ENCODE measurements at places on chromosomes 2 and 18. TPM values are rescaled to one million over a fixed set of nuclear protein-coding genes. Genes with fewer than 3 reads are reported as not detected.

DNA sequence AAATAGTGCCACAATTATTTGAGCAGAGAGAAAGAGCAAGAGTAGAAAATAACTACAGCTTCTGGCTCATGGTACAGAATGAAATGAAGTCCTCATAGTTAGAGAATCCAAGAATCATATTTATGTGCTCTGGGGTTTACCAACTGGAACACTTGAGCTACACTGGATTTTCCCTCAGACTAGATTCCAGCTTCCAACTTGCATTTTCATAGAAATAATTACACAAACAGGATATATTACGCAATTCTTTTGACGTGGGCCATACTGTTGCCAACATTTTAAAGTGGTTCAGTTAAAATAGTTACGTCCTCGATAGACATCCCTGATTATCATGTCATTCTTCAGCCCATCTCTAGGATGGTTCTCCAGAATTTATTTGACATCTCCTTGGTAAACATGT, 129.2 kb downstream of the ETAA1 start:
- no peak for DNase-seq

DNA sequence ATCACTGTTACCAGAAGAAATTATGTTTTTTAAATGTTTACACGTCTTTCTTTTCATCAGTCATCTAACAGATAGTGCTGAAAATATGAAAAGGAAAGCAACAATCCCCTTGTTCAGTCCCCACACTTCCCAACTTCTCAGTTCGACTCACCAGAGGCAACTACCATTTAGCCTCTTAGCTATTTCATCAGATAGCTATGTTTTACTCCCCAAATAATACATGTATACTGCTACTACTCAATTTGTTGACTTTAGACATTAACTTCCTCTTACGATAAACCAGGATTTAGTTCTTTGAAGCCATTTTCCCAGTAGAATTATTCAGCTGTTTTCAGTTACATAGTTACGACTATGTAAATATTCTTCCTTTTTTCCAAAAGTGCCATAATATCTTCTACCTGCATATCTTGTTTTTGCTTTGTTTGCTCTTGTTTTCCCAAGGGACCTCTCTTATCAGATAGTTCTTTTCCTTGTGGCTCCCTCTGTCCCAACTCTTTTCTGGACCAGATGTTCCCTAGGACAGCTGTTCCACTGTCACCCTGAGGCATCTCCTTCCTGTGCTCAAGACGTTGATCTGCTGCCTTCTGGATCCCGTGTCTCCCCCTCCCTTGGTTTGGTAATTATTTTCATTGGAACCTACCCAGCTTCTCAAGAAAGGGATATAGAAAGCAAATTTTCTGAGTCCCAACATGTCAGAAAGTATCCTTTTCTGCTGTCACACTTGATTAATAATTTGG, 289.3 kb upstream of the TANK start:
- no peak for DNase-seq

DNA sequence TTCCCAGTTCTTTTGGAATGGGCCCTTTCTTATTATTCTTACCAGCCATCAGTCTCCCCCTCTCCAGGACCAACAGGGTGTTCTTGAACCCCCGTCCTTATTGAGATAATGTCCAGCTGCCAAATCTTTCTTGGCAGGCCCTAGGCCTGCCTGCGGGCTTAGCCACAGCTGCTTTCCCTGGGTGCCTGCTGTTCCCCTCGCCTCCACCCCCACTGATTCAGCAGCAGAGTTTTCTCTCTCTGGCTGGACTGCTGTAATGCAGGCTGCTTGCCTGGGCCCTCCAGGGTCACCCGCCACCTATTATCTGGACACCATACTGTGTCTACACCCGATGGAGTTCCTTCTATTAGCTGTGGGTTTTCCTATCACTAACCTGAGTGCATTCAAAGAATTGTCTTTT, 395.4 kb upstream of the ATP5MC3 start:
- no peak for DNase-seq

Gene COL5A2
- total RNA-seq: 29.9 TPM

GRCh38 chr2:69138247-69138772, 125.3 kb downstream of the ANTXR1 start:
- DNase-seq: no peak

DNA sequence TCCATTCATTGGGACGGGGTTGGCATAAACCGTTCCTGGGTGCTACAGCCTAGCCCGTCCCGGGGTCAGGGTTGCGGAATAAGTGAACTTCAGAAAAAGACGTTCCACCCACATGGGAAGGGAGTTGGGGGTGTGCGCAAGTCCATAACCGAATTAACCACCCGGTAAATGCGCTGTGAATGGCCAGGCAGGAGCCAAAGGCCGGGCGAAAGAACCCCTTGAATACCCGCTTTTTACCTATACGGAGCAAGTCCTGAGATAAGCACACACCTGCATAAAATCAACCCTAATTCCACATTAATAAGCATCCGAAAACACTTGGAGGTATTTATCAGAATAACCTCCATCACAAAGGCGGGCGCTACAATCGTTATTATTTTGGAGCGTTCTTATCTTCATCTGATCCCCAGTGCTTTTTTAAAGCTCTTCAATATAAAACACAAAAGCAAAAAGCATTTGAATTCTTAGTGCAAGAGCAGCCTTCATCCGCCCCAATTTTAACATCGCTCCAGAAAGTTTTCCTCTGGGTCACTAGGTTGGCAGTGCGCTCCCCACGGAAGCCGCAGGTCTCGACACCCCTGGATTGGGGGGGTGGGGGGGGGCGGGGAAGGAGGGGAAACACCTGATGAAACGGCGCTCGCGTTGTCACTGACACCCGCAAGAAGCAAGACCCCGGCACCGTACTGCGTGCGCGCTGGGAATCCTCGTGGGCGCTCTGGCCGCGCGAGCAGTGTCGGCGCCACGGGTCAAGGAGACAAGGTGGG, 1.2 kb downstream of the SATB2 start:
- DNase-seq: no peak

GRCh38 chr2:236964291-236964690, 121.4 kb upstream of the COPS8 start:
- DNase-seq: no peak

DNA sequence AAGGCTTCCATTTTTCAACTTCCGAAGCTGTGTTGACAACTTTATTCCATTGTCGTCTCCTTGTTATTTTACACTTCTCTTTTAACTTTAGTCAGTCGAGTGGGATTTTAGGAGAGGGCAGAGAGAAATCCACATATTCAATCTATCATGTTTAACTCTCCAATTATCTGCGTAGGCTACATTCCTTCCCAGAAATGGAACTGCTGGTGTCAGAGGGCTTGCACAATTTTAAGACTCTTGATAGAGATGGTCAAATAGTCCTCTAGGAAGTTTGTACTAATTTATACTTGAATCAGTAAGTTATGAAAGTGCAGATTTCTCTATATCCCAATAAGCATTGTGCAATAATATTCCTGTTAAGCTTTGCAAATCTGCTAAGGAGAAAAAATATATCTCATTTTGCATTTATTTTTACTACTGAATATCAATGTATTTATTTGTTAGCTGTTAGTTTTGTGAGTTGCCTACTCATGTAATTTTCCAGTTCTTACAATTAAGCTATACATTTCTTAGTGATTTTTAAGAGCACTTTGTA, 95.6 kb downstream of the CYP26B1 start:
- DNase-seq: no peak

- no peak for DNase-seq
Measured at GRCh38 chr2:20487030-20487391, 40.1 kb downstream of the RHOB start.

GRCh38 chr2:132677661-132678060, 7.7 kb upstream of the LYPD1 start:
- no peak for DNase-seq

- DNase-seq: no peak
Measured at GRCh38 chr18:75097491-75098225, 111.3 kb downstream of the PTGR3 start.

DNA sequence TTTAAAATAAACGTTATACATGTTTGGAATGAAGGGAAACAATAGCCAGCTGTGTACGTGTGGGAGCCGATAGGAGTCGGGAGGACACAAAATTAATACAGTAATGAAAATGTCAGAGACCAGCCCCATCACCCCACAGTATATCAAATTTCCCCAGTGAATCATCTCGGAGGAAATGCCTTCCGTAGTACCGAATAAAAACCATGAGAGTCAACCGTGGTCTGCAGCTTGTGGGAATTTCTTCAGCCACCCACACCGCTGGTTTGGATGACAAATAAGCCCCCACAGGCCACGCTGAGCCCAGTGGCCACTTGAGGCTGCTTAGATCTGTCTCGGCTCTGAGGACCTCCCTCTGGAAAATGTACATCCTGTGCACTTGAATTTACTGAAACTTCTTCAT, 133.7 kb downstream of the COL6A3 start:
- no peak for DNase-seq

GRCh38 chr2:158357122-158357521, 99.4 kb downstream of the CCDC148 start:
- DNase-seq: no peak

DNA sequence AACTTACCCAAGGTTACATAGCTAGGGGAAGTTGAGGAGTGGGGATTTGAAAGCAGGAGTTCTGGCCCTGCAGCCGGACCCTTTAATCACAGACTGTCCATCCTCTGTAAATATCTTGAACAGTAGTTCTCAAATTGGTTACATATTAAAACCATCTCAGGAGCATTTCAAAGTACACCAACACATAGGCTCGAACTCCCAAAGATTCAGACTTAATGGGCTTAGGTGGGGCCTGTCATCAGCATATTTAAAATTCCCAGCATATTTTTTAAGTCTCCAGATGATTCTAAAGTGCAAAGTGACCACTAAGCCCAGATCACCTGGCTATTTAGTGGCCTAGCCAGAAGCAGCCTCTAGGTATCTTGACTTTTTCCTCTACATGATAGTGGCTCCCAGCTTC, 192.2 kb downstream of the ZNF385B start:
- no peak for DNase-seq

Gene EPB41L3
- 18.9 TPM for total RNA-seq

GRCh38 chr2:176960736-176961520, 251.7 kb upstream of the HNRNPA3 start:
- no peak for DNase-seq

DNA sequence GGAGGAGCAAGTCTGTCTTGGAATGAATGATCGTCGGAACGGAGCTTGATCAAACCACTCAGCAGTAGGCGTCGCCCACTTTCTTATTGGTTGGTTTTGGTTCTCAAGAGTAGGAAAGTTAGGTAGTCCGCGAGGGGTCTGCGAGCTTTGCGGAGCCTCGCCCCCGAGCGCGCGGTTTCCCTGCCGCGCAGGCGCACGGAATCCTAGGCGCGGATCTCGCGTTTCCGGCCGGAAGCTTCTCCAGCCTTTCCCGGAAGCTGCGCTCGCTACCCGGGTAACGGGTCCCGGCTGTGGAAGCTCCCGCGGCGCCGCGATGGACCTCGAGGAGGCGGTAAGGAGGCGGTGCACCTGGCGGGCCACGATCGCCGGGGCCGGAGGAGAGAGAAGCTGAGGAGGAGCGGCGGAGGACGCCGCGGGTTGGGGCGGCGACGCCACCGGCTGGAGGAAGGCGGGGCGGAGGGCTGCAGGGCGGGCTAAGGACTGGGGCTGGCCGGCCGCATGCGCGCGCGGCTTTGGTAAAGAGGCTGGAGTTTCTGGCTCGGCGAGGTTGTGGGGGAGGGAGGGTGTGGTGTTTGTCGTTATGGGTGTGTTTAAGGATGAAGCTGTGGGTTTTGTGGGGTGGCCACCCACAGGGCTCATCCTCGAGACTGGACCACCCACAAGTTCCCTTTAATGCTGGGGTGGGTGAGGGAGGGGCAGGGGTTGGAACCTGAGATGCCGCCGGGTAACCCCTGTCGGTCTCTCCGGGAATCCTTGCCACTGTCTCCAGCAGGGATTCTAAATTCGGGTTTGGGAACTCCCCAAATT, at the start of gene TAF1B:
Gene TAF1B, plus strand, starts transcription at position 246 of the 807 bp plus-strand sequence. Its CDS starts 68 bp downstream, at position 314.
- peak; percentile 93 for DNase-seq

- no peak for DNase-seq
Measured at GRCh38 chr2:216201692-216202306, 92.7 kb downstream of the XRCC5 start.

- DNase-seq: no peak
Measured at GRCh38 chr2:98896416-98896815, 39.6 kb downstream of the CRACDL start.

Gene RELCH
- 21.5 TPM for total RNA-seq

DNA sequence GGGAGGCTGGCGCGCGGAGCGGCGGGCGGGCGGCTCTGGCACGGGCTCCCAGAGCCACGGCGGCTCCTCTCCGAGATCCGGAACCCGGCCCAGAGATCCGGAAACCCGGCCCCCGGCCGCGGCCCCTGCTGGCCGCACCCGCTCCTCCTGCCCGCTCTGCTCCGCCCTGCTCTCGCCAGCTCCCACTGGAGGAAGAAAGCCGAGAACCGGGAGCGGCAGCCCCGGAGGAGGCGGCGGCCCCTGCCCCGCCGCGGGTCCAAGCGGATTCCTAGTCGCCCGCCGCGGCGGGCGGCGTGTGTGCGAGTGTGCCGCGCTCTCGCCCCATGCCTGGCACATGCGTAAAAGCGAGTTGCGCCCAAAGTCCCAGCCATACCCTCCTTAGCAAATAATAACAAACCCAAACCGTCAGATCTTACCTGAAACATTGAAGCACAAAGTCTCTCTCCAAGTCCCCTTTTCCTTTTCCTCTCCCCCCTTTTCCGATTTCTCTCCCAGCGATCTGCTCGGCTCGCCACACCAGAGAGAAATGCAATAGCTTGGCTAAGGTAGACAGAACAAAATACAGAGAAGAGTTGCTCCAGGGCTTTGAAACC, 108.7 kb upstream of the KCTD1 start:
- DNase-seq: peak; percentile 88

GRCh38 chr2:126329173-126329572, 326.8 kb upstream of the GYPC start:
- no peak for DNase-seq

GRCh38 chr18:13446610-13447461, 228.3 kb downstream of the LDLRAD4 start:
- DNase-seq: no peak

Gene ARHGAP15
- 2.7 TPM for total RNA-seq

Gene SEPTIN10
- 74.4 TPM for total RNA-seq

Gene CABLES1
- total RNA-seq: 8.8 TPM

Gene SCYGR4
- not detected for total RNA-seq

GRCh38 chr2:18078216-18078615, 199.7 kb downstream of the KCNS3 start:
- DNase-seq: no peak

- DNase-seq: no peak
Measured at GRCh38 chr18:50131591-50131990, 63.4 kb downstream of the MYO5B start.

Gene BMP10
- not detected for total RNA-seq

DNA sequence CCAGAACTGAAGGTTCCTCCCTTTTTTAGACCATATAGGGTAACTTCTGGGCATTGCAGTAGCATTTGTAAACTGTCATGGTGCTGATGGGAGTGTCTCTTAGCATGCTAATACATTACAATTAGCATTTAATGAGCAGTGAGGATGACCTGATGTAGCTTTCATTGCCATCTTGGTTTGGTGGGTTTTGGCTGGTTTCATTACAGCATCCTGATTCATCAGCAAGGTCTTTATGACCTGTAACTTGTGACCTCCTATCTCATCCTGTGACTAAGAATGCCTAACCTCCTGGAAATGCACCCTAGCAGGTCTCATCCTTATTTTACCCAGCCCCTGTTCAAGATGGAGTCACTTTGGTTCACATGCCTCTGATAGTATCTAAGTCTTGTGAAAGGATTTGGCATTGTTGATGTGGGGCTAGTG, 159.0 kb downstream of the TMX3 start:
- DNase-seq: no peak
